ENCODE measurements at places on chromosomes 1 and 21. TPM values are rescaled to one million over a fixed set of nuclear protein-coding genes. Genes with fewer than 3 reads are reported as not detected.

- no peak for DNase-seq
These were observed 3934.3 kb downstream of the SRGAP2C start for GRCh38 chr1:125119024-125119441.

- no peak for DNase-seq
These were observed 2.0 kb upstream of the UBE2G2 start for GRCh38 chr21:44803651-44804050.

The ZFP69 gene
- total RNA-seq, result 5.6 TPM

The MX1 gene
- total RNA-seq, result 6.6 TPM

The LAD1 gene
- not detected for total RNA-seq

DNA sequence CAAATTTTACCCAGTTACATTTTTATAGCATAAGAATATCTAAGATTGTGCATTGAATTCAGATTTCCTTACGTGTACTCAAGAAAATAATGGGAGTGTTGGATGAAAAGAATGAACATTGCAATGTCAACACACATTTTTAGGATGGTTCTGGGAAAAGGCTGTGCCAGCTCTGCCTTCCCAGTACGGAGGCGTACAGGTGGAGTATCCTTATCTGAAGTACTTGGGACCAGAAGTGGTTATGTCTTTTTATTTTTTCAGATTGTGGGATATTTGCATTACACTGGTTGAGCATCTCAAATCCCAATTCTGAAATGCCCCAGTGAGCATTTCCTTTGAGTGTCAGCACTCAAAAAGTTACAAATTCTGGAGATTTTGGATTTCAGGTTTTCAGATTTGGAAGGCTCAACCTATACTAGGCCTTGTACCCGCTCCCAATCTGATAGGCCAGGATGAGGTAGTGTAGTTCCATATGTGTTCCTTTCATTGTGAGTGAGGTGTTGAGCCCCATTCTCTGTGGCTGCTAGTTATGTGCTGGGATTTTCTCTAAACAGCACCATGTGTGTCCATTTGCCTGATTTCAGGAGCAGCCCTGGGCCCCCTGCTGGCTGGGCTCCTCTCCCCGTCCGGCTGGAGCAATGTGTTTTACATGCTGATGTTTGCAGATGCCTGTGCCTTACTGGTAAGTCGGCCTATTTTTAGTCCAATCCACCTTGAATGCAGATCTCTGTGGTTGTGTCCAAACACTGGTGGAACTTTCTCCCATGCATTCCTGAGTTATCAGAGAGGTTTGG lies 60.8 kb downstream of the SLC37A1 start:
- peak; percentile 51 for DNase-seq

- DNase-seq, result no peak
These were observed 20.2 kb downstream of the LMOD1 start for GRCh38 chr1:201925981-201926645.

- no peak for DNase-seq
These were observed 35.9 kb upstream of the CTTNBP2NL start for GRCh38 chr1:112359961-112360767.

DNA sequence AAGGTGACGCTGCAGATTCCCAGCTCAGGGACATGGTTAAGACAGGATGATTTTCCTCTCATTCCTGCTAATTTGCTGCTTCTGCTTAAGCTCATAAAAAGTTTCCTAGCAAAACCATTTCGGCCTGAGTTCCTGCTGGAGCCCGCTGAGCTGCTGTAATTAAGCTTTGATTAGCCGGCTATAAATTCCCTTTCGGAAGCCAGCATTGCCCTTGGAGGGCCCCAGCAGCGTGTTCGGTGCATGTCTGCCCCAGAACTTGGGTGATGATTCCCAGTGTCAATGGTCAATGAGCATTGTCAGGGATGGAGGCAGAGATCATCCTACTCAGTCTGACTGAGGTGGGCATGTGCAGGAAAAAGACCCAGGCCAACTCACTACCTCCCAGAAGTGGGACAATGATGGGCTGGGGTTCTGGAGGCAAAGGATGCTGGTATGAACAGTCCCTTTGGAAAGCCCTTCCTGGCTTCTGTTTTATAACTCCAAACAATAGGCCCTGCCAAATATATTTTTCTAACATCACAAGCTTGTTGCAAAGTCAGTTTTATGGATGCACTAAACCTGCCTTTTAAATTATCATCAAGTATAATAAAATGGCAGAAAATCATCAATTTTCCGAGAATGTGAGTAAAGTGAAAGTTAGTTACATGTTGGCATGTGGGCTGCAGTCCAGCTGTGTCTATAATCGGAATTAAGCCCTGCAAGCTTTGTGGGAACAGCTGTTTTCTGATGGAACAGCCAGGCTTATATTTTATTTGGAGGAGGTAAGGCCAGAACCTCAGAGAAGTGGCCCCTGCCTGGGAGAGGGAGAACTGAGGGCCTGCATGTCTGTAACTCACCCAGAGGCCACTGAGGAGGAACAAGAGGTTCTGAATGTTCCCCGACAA lies 257.1 kb downstream of the GRIK3 start:
- no peak for DNase-seq

DNA sequence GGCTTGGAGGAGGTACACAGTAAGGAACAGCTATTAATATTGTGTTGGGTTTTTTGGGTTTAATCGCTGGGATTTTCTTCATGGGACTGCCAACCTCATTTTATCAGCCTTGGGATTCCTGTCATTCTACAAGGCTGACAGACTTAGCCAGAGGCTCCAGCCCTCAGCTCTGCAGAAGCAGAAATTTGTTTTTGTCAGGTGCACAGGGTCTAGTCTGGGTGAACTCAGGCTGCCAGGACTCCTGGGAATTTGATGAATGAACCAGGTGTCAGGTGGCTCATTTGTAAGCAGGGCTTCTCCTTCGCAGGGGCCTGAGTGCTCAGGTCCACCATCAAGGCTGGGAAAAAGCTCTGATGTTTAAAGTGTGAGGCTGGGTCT lies 11.5 kb upstream of the ZNF362 start:
- no peak for DNase-seq

The TEDDM1 gene
- not detected for total RNA-seq

GRCh38 chr1:150968491-150968890 lies 6.1 kb downstream of the CERS2 start:
- no peak for DNase-seq

DNA sequence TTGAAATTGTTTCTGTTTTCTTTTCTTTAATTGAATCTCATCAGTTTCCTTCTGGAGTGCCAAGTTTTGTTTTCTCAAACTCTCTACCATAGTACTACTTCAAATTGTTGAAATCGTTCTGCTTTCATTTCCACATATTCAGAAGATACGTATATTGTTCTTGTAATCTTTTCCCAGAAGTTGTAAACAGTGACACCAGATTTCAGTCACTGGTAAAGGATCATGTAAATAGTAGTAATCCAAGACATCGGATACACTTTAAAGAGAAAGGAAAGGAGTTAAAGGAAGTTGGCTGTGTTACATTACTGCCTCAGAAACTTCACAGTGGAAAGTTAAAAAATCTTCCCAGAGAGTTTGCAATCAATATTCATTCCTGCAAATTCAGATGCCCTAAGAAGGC lies 67.5 kb downstream of the RGL1 start:
- no peak for DNase-seq

DNA sequence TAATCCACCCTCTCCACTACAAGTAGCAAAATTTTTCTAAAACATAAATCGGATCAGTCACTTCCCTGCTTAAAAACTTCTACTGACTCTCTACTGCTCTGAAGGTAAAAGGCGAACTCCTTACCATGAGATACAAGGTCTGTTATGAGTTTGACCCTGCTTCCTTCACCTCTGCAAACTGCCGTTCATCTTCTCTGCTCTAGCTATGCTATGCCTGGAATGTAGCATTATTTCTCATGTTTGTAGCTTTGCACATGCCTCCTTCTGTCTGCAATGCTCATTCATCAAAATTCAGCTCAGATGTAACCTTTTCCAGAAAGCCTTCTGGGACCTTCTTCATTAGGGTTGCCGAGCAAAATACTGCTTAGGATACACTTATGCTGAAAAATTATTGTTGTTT lies 30.8 kb downstream of the RPL5 start:
- DNase-seq, result no peak
